ENCODE measurements at places on chromosomes 16 and 17.

GRCh38 chr16:53043986-53044601, 8.6 kb downstream of the CHD9NB start:
- DNase-seq: no peak

- DNase-seq: no peak
These were observed 9.6 kb upstream of the SPNS2 start for GRCh38 chr17:4488989-4489595.

DNA sequence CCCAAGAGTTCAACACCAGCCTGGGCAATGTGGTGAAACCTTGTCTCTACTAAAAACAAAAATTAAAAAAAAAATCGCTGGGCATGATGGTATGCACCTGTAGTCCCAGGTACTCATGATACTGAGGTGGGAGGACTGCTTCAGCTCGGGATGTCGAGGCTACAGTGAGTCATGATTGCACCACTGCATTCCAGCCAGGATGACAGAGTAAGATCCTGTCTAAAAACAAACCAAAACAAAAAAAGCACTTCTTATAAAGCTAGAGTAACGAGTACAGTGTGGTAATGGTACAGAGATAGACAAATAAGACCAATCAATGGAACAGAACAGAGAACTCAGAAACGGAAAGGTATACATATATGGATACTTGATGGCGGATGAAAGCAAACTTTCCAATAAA, 4.4 kb downstream of the NSMCE1 start:
- peak; percentile 69 for DNase-seq

GRCh38 chr17:33501185-33501584, 208.1 kb upstream of the ASIC2 start:
- DNase-seq: no peak

GRCh38 chr16:73949574-73950320, 346.9 kb upstream of the PSMD7 start:
- DNase-seq: peak; percentile 98

DNA sequence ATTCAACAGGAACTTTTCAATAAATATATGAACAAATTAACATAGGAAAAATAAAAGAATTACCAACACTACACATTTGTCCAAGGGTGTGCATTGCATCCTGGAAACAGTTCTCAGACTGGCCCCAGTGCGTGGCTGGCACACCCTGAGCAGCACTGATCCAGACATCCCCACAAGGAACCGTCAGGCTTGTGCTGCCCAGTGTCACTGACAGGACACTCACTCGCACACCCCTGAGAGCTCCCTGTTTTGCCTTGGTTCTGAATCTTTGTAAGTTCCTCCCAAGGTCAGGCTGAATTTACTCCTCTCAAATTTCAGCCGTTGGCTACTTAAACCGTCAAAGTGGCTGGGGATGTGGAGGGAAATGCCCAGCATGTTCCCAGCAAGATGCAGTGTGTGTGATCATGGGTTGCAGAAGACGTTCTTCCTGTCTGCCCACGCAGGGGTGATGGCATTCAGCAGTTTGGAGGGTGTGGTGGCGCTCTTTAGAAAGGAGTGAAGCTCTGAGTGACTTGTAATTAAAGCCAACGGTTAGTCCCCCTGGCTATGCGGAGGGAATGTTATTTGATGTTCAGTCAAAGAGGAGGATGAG, 1.7 kb downstream of the MT2A start:
- peak; percentile 43 for DNase-seq

DNA sequence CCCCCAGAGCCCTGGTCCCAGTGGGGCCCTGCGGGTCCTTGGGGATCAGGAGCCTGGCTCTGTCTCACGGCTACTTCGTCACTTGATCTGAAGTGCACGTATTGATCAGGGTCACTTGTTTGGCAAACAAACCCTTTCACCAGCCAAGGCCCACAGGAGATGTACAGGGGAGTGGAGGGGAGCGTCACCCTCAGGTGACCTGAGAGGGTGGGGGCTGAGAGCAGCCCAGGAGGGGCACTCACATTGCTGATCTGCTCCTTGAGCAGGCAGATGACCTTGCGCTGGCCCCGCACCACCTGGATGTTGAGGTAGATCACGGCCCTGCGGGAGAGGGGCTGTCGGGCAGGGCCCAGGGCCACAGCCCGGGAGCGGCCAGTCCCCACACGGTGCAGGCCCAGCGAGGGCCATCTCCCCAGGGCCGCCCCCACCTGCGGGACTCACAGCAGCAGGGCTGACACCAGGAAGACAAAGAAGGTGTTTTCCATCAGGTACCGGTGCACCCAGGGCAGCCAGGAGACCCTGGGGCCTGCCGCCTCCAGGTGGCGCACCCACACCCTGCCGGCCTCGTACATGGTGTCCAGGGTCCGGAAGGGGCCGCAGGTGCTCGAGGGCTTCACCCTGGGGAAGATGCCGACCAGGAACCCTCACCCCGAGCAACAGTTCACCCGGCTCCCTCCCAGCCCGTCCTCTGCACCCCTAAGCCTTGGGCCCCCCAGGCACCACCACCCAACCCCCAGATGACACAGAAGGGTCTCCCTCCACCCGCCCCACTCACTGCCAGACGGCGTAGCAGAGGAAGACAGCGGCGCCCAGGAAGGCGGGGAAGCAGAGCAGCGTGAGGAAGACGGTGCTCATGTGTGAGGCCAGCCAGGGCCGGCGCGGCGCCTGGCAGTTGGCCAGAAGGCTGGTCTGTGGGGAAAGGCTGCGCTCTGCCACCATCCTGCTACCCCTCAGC, 11.3 kb downstream of the TMC6 start:
- DNase-seq: no peak

- DNase-seq: no peak
These were observed 139.4 kb downstream of the ZFHX3 start for GRCh38 chr16:72908362-72909167.
